Activated CD4-positive, alpha-beta memory T cell treated with anti-CD3 and anti-CD28 coated beads, Interleukin-2, amount 10 ng/mL, durations not matched to agents 7 days and 5 days (primary cell): ENCODE measurements at places on chromosomes 3 and 15. TPM values are rescaled to one million over a fixed set of nuclear protein-coding genes. Genes with fewer than 3 reads are reported as not detected.

DNA sequence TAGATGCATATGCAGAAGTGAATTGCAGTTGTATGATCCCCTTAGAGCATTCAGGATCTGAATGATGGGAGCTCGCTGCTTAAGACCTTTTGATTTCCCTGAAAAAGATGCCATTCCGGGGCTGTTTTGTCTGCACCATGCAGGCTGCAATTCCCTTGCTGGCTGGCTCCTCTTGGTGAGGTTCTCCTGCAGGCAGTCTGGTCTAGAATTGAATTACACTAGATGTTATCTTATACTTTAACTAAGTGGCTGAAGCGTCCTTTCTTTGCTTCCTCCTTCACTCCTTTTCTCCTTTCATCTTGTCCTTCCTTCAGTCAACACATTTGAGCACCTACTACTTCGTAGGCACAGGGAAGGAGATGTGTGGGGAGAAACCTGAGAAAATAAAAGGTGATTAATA, 18.6 kb upstream of the MYZAP start:
- H3K36me3 ChIP-seq = no peaks in the 10 kb centered on the region
- no peak for DNase-seq
- peaks cover 15% of the 10 kb centered on the region for H3K27me3 ChIP-seq
- H3K4me3 ChIP-seq = no peak overlapping the region
- peaks cover under 1% of the 10 kb centered on the region for H3K4me1 ChIP-seq
- no peak overlapping the region for H3K27ac ChIP-seq

GRCh38 chr15:92808598-92809063, 91.5 kb upstream of the CHD2 start:
- no peaks in the 10 kb centered on the region for H3K27me3 ChIP-seq
- H3K27ac ChIP-seq = peak overlapping the region; percentile 97
- DNase-seq = no peak

GRCh38 chr15:70476441-70476840, 286.9 kb downstream of the UACA start:
- H3K4me1 ChIP-seq = peaks cover 40% of the 10 kb centered on the region
- DNase-seq = no peak
- no peak overlapping the region for H3K27ac ChIP-seq

DNA sequence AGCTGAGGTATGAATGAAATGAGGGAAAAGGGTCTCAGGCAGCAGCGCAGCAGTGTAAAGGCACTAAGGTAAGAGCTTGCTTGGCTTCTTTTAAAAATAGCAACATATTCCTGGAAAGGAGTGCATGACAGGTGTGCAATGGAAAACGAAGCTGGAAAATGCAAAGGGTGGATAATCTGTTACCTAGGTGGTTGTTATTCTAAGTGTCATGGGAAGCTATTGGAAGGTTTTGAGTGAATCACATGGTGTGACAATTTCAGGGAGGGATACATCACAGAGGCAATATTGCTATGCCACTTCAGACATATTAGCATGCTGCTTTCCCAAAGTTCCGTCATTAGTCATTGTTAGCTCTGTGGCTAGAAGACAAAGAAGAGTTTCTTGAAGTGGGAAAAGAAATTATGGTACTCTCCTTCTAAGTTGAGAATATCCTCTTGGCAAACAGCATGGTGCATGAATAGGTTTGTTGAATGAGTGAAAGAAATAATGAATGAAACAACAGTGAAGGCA, 28.7 kb upstream of the TMEM45A start:
- no peak overlapping the region for H3K27ac ChIP-seq
- no peaks in the 10 kb centered on the region for H3K27me3 ChIP-seq
- H3K4me1 ChIP-seq = peaks cover 16% of the 10 kb centered on the region
- no peaks in the 10 kb centered on the region for H3K36me3 ChIP-seq
- no peak overlapping the region for H3K4me3 ChIP-seq

DNA sequence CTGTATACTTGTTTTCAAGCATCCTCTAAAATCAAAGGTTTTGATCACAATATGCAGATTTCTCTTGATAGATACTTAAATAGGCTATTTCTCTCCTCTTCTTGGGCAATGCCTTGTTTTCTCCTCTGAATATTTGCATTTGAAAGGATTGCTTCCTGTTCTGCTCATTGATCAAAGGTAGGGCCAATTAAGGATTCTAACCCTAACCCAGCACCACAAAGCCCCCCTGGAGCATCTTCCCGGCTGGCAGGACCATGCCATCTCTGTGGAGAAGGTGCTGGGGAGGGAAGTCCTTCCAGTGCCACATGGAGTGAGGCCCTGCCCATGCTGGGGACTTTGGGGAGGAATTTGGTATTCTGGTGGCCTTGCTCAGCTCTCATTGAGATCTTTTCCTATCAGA, 11.3 kb upstream of the NIPA2 start:
- no peaks in the 10 kb centered on the region for H3K27me3 ChIP-seq
- H3K36me3 ChIP-seq = peaks cover 26% of the 10 kb centered on the region
- no peak for DNase-seq

- H3K36me3 ChIP-seq = no peaks in the 10 kb centered on the region
- H3K27me3 ChIP-seq = no peaks in the 10 kb centered on the region
- no peak overlapping the region for H3K27ac ChIP-seq
- H3K4me3 ChIP-seq = no peak overlapping the region
- no peaks in the 10 kb centered on the region for H3K4me1 ChIP-seq
- no peak for DNase-seq
Measured at GRCh38 chr3:168951884-168952283, 711.6 kb downstream of the MECOM start.

Gene SLC28A2
- not detected for total RNA-seq

DNA sequence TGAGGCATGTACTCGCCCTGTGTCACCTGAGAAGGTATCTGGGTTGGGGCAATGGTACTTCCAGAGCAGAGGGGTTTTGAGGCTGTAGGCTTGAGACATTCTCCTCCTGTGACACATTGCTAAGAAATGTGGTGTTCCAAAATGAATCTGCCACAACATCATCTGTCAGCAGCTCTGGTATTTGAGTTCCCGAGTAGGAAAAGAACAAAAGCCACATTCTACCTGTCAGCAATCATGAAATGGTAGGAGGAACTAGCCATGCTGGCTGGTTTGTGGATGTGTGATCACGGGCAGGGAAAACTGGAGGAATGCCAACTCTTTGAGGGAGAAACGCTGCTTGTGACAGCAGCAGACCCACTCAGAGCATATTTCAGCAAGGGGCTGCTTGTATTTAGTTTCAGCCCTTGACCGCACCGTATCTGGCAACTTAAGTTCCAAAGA, 579.4 kb upstream of the TBL1XR1 start:
- no peaks in the 10 kb centered on the region for H3K27me3 ChIP-seq
- H3K4me1 ChIP-seq = peaks cover 17% of the 10 kb centered on the region
- no peak overlapping the region for H3K4me3 ChIP-seq
- DNase-seq = no peak
- no peaks in the 10 kb centered on the region for H3K36me3 ChIP-seq

Gene FOXL2
- total RNA-seq = not detected

DNA sequence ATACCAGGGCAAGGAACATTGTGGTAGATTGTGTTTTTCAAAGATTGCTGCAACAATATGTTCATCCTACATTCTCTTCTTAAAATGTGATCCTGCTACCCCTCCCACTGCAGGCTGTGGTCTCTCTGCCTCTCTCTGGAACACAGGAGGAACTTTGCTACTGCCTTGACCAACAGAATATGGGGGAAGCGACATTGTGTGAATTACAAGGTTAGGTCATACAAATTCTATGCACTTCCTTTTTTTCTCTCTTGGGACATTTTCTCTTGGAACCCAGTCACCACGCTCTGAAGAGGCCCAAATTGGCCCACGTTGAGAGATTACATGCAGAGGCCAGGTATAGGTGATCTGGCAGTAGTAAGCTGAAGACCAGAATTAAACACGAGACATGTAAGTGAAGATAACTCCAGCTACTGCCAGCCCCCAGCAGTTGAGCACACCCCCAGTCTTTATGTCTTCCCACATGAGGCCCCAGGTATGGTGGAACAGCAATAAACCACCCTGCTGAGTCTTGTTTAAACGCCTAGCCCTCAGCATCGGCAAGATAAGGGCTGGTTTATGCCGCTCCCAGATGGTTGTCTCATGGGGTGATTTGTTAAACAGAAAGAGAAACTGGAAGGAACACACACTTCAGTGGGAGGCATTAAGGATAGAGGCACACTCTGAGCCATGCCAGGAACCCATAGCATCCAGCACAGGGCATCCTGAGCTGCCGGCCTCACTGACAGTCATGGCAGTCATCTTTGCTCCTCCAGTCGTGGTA, 59.9 kb downstream of the FAM43A start:
- peaks cover 7% of the 10 kb centered on the region for H3K27me3 ChIP-seq
- H3K27ac ChIP-seq = no peak overlapping the region
- no peak for DNase-seq
- no peaks in the 10 kb centered on the region for H3K36me3 ChIP-seq

DNA sequence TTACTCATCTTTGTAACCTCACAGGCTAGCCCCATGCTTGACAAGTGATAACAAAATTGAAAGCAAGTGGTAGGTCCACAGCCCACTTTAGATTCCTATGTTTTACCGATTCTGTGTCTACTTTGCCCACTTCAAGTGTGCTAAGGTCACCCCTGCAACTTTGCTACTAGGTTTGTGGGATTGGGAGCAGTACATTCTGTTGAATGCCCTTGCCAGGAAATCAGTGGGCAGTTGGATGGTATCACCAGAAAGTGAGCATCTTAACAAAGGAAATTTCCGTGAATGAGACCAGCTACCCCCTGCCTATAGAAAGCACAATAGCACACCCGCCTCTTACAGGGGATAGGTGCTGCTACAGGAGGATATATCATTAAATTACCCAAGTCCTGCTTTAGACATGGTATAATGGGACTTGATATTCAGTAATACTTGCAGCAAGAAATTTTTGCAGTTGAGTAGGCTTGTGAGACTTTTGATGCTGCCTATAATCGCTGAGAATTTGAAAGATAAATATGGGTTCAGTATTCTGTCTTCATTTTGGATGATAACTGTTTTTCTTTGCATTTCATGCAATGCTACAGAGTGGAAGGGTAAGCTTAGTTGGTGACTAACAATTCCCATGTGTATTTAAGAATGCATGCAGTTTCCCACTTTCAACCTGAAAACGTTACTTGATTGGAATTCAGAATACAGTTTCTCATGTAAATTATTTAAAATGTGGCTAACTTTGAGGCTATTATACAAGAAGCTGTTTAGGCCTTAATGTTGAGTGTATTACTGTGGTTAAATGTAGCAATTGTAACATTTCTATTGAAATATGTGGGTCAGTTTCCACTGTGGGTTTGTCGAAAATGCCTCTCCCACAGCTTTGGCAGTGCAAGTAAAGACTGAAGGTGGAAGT, 9.5 kb downstream of the EBLN2 start:
- DNase-seq = no peak
- H3K4me3 ChIP-seq = no peak overlapping the region
- no peaks in the 10 kb centered on the region for H3K27me3 ChIP-seq
- peaks cover 6% of the 10 kb centered on the region for H3K36me3 ChIP-seq
- peaks cover 25% of the 10 kb centered on the region for H3K4me1 ChIP-seq

- peaks cover 16% of the 10 kb centered on the region for H3K36me3 ChIP-seq
- no peaks in the 10 kb centered on the region for H3K4me1 ChIP-seq
- no peaks in the 10 kb centered on the region for H3K27me3 ChIP-seq
- H3K4me3 ChIP-seq = no peak overlapping the region
- no peak for DNase-seq
Measured at GRCh38 chr3:11570789-11571495, 72.8 kb downstream of the VGLL4 start.

Gene RHOV
- not detected for total RNA-seq

- H3K4me1 ChIP-seq = peaks cover 15% of the 10 kb centered on the region
- no peak for DNase-seq
- H3K4me3 ChIP-seq = no peak overlapping the region
- H3K27me3 ChIP-seq = peaks cover 9% of the 10 kb centered on the region
- H3K36me3 ChIP-seq = no peaks in the 10 kb centered on the region
Measured at GRCh38 chr3:124592658-124593441, 137.4 kb upstream of the UMPS start.

GRCh38 chr15:38658431-38658830, 93.8 kb upstream of the RASGRP1 start:
- H3K36me3 ChIP-seq = peaks cover 22% of the 10 kb centered on the region
- peak overlapping the region; percentile 50 for H3K4me3 ChIP-seq
- no peak for DNase-seq
- H3K27me3 ChIP-seq = no peaks in the 10 kb centered on the region
- peaks cover 63% of the 10 kb centered on the region for H3K4me1 ChIP-seq

Gene MUC13
- total RNA-seq = not detected

- H3K36me3 ChIP-seq = no peaks in the 10 kb centered on the region
- H3K27me3 ChIP-seq = no peaks in the 10 kb centered on the region
- no peak overlapping the region for H3K27ac ChIP-seq
- no peaks in the 10 kb centered on the region for H3K4me1 ChIP-seq
- no peak overlapping the region for H3K4me3 ChIP-seq
- no peak for DNase-seq
Measured at GRCh38 chr3:77081240-77081661, 41.4 kb downstream of the ROBO2 start.

- no peak for DNase-seq
- peaks cover 39% of the 10 kb centered on the region for H3K27me3 ChIP-seq
- no peaks in the 10 kb centered on the region for H3K36me3 ChIP-seq
- peaks cover 10% of the 10 kb centered on the region for H3K4me1 ChIP-seq
- H3K27ac ChIP-seq = no peak overlapping the region
Measured at GRCh38 chr3:12287727-12288181, 1.1 kb upstream of the PPARG start.

Gene GYG1
- total RNA-seq = 44.5 TPM

GRCh38 chr3:71581457-71582035, 2.0 kb downstream of the FOXP1 start:
- peaks cover 15% of the 10 kb centered on the region for H3K27me3 ChIP-seq
- peak overlapping the region; percentile 82 for H3K4me3 ChIP-seq
- H3K36me3 ChIP-seq = no peaks in the 10 kb centered on the region
- DNase-seq = peak; percentile 28

DNA sequence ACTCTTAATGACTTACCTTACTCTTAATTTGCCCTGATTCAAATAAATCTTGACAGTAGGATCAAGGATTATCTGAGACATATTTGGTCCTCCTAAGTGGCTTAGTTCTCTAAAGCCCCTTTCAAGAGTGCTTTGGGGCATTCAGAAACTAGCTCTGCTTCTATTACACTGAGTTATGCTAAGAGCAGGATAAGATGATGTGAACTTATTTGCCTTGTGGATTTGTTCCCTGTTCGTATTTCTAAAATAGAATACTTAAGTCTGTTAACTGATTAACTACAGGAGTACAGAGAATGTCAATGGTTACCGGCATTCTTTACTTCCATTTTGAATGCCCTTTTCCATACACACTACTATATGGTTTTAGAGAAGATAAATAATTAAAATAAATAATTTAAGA, 14.8 kb upstream of the FRMD4B start:
- H3K36me3 ChIP-seq = no peaks in the 10 kb centered on the region
- peaks cover 24% of the 10 kb centered on the region for H3K27me3 ChIP-seq
- no peak for DNase-seq
- H3K4me1 ChIP-seq = no peaks in the 10 kb centered on the region

GRCh38 chr3:197829397-197830045, 38.5 kb downstream of the LRCH3 start:
- H3K27ac ChIP-seq = no peak overlapping the region
- peaks cover 4% of the 10 kb centered on the region for H3K4me1 ChIP-seq
- no peaks in the 10 kb centered on the region for H3K27me3 ChIP-seq
- H3K36me3 ChIP-seq = peaks cover 59% of the 10 kb centered on the region
- no peak overlapping the region for H3K4me3 ChIP-seq

DNA sequence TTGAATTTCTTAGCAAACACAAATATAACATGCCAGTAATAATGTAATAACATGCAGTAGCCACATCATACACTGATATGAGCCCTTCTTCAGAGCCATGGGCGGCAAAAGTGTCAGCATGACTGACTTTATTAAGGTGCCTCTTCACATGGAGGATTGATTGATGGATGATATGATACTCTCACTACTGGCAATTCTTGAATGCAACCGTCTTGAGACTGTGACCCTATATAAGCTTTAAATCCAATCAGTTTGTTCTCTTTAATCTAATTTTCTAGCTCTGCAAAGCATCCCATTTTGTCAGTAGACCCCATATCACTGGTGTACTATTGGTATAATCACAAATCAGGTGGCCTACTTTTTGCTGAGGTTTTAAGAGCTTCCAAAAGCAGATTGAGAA, 463.7 kb upstream of the ROBO2 start:
- H3K36me3 ChIP-seq = no peaks in the 10 kb centered on the region
- no peak overlapping the region for H3K27ac ChIP-seq
- H3K4me1 ChIP-seq = no peaks in the 10 kb centered on the region
